ENCODE measurements at places on chromosomes 6 and 20.

GRCh38 chr6:101443315-101443714 is 49.8 kb downstream of the GRIK2 start:
- DNase-seq = no peak

- no peak for DNase-seq
Measured at GRCh38 chr20:46303176-46303956, 4.9 kb downstream of the CDH22 start.

DNA sequence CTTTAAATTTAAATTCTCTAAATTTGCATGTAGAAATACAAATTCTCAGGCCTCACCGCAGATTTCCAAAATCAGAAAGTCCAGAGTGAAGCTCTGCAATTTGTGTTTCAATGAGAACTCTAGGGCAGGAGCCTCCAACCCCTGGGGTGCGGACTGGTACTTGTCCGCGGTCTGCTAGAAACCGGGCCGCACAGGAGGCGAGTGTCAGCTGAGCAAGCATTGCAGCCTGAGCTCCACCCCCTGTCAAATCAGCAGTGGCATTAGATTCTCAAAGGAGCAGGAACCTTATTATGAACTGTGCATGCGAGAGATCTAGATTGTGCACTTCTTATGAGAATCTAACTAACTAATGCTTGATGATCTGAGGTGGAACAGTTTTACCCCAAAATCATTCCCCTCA is 203.0 kb upstream of the PCSK2 start:
- DNase-seq = no peak

DNA sequence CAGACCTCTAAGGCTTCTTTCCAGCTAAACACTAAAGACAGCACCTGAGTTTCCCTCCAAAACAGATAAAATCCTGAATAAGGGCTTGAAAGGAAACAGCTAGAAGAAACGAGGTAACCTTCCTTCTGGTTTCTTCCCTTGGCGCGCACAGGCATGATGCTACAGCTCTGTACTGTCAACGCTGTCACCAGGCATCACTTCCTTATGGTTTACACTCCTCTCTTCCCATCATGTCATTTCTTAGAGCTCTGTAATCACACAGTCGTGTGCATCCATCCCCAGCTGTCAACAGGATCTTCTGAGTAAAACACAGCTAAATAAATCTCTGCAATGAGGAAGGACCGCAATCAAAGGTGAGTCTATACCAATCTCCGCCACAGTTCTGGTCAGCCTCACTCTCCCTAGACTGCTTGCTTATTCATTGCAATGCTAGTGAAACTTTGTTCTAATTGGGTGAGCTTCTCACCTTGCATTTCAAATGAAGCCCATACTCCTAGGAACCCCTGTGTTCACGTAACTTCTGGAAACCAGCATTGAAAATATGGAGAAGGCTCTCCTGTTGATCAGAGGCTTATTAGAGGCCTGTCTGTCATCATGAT is 162.6 kb upstream of the DTNBP1 start:
- DNase-seq = no peak

DNA sequence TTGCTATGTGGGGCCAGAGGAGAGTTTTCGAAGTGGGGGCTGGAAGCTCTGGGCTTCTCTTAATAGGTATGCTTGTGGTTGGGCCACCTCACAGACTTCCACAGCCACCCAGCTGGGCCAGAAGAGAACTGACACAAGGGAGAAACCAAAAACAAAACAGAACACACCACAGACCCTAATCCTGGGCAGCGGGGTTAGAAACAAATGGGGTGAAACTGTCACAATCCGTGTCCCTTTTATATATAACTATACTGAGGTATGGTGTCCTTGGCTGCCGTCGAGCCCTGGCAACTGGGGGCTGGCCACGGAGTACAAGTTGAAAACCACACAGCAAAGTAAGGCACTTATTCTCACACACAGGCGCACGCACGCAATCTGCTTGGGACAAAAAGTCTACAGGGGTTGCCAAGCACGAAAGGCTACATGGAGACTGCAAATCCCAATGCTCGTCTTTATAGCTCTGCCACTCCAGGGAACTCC is 78.3 kb downstream of the TRAM2 start:
- DNase-seq = no peak

DNA sequence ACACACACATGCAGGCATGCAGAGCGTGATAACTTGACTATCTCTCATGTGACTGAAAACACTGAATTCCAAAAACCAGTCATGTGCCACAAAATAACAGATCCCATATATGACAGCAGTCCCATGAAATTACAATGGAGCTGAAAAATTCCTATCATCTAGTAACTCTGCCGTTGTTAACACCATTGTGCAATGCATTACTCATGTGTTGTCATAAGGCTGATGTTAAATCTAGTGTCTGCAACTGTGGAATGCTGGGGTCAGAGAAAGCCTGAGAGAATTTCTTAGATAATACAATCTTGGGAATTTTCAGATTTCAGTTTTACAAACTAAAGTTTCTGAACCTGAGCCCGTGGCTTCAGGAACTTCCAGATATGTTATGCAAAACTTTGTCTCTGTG is 70.2 kb downstream of the LYRM4 start:
- no peak for DNase-seq

DNA sequence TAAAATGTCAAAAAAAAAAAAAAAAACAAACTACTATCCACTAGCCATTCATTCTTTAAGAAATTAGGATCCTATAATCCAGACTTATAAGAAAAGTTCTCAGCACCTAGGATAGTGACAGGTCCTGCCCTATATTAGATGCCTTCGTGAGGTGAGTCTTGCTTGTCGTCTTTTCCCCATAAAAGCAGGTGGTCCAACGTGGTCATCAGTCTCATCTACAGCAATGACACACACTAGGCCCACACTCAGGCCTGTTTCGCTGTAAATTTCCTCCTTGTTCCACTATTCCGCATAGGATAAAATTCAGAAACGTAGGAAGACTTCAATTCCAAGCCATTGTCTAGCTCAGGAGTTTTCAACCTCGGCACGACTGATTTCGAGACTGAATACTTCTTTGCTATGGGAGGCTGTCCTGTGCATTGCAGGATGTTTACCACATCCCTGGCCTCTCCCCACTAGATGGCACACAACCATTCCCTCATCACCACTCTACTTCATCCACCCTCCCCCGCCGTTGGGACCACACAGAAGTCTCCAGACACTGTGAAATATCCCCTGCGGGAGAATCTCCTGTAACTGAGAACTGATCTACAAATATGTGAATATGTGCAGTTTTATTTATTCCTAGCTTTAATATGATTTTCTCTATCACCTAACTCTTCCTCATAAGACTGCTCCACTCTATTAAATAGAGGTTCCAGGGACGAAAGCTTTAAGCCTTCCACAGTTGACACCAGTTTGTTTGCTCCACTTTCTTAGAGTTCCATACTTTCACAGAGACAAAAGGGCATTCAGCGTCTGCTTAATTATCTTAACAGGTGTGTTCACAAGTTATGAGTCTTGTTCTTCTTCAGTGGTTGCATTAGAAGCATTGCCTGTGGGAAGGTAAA is 346.3 kb downstream of the BMP2 start:
- DNase-seq = no peak
